ENCODE measurements at places on chromosomes 6 and 20. TPM values are rescaled to one million over a fixed set of nuclear protein-coding genes. Genes with fewer than 3 reads are reported as not detected.

The SLC22A7 gene
- total RNA-seq, result not detected

The FIG4 gene
- total RNA-seq, result 9.5 TPM

The ZNF311 gene
- 0.39 TPM for total RNA-seq

DNA sequence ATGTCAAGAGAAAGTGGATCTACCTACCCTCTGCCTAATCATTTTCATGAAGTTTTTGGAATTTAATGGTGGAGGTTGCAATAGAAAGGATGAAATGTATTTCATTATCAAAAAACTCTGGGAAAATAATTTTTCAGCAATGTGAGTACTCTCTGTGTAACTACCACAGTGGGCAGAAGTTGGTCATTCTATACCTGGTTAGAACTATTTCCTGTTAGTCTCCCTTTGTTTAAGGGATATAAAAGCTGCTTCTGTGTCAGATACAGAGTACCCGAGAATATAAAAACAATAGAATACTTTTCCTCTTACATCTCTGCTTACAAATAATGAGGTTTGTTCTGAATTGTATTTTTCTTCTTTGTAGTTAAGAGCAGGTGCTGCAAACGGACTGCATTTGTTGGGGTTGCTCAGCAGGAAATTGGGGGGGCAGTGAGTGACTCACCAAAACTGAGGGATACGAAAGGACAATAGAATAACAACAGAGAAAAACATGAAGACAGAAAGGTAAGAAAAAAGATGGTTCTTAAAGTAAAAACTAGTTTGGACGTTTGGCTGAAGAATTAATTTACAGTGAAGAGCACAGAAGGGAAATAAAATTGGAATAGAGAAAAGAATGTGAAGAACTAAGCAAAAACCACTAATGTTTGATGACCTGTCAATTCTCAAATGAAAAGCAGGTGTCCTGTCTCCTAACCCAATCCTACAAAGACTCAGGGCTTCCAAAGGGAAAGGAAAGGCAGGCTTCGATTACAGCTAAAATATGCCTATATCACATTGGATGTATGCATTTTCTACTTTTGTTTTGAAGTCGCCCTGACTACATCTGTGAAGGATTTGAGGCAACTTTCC is 703.1 kb downstream of the RFPL4B start:
- no peak for DNase-seq

GRCh38 chr6:75118925-75119515 is 86.8 kb downstream of the COL12A1 start:
- DNase-seq, result no peak

All from activated CD8-positive, alpha-beta T cell treated with anti-CD3 and anti-CD28 coated beads, Interleukin-2, amount 10 ng/mL, durations not matched to agents 7 days and 5 days (primary cell).